ENCODE measurements at places on chromosomes 1 and 21. TPM values are rescaled to one million over a fixed set of nuclear protein-coding genes. Genes with fewer than 3 reads are reported as not detected.

Gene SLC6A9
- total RNA-seq: 12.8 TPM

GRCh38 chr1:165147799-165148198, 208.7 kb downstream of the LMX1A start:
- no peak overlapping the region for H3K27ac ChIP-seq
- no peaks in the 10 kb centered on the region for H3K36me3 ChIP-seq
- no peak for DNase-seq

DNA sequence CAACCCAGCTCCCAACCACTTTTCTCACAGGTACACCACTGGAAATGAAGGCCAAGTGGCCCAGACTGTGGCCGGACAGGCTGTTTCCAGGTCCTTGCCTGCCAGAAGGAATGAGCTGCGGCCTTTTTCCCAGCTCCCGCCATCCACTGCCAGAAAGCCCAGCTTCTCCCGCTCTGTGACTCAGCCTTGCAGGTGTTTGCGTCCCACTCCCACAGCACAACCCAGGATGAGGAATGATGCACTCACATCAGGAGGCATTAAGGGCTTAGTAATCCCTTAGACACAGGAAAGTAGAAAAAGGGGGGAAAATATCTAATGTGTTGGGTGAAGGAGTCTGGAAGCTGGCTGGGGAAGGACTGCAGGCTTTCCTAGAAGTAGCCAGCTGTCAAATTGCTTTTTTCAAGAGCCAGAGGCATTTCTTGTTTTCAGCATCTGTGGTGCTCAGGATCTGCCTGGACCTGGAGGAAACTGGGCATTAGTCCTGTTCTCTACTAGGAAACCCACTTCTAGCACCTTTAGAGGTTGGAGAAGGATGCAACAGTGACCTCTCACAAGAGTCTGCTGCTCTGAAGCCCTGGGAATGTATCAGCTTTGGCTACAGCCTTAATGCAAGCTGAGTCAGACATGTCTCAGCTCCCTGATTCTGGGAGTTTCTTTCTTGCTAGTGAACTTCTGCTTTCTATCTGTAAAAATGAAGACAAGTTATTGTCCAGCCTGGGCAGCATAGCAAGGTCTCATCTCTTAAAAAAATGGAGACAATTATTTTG, 13.2 kb upstream of the MAP1LC3C start:
- H3K4me3 ChIP-seq: no peak overlapping the region
- no peak for DNase-seq
- H3K27me3 ChIP-seq: no peaks in the 10 kb centered on the region
- H3K36me3 ChIP-seq: no peaks in the 10 kb centered on the region
- H3K27ac ChIP-seq: no peak overlapping the region

- no peaks in the 10 kb centered on the region for H3K36me3 ChIP-seq
- H3K4me1 ChIP-seq: peaks cover 5% of the 10 kb centered on the region
- H3K27me3 ChIP-seq: no peaks in the 10 kb centered on the region
- no peak for DNase-seq
- H3K27ac ChIP-seq: no peak overlapping the region
These were observed 25.1 kb downstream of the LRRC3 start for GRCh38 chr21:44480200-44481053.

Gene ZNF648
- total RNA-seq: 0.57 TPM

DNA sequence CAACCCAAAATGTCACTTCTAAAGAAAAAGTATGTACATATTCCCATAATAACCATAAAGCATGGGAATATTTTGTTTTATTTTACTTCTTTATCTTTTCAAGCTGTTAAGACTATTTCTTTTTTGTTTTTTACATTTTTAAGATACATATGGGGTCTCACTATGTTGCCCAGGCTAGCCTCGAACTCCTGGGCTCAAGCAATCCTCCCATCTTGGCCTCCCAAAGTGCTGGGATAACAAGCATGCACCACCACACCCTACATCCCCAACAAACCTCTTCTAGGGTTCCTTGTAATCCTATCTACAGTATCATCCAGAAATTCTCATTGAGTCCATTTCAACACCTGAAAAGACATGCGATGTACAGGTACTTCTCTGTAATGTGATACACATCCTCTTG, 87.5 kb downstream of the TM2D1 start:
- no peak overlapping the region for H3K4me3 ChIP-seq
- peaks cover 11% of the 10 kb centered on the region for H3K4me1 ChIP-seq
- no peaks in the 10 kb centered on the region for H3K36me3 ChIP-seq

DNA sequence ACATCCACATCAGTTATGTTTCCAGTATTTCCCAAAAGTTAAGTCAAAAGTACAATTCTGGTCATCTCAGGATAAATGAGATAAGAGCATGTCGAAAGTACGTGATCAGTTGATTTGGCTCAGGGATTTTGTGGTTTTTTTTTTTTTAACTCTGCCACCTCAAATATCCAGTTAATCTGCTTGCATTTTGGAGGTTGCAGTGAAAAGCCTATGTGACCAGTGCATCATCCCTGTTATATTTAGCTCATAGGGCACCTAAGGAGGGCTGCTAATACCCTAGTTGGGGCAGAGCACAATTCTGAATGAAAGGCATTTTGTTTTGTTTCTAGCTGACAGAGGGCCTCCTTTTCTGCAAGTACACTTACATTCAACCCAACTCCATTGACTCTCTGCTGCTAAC, 31.7 kb upstream of the RGS16 start:
- no peak for DNase-seq
- no peak overlapping the region for H3K4me3 ChIP-seq
- peaks cover 3% of the 10 kb centered on the region for H3K4me1 ChIP-seq

GRCh38 chr1:159826441-159827101, at the start of gene SLAMF8:
Gene SLAMF8, plus strand, starts transcription at chr1:159826873. Its CDS starts 26 bp downstream, at chr1:159826899.
- H3K27ac ChIP-seq: no peak within 1 kb of the TSS
- no peak within 1 kb of the TSS for H3K4me3 ChIP-seq
- H3K27me3 ChIP-seq: peaks cover 21% of the 10 kb centered on the region
- no peaks in the 10 kb centered on the region for H3K36me3 ChIP-seq

DNA sequence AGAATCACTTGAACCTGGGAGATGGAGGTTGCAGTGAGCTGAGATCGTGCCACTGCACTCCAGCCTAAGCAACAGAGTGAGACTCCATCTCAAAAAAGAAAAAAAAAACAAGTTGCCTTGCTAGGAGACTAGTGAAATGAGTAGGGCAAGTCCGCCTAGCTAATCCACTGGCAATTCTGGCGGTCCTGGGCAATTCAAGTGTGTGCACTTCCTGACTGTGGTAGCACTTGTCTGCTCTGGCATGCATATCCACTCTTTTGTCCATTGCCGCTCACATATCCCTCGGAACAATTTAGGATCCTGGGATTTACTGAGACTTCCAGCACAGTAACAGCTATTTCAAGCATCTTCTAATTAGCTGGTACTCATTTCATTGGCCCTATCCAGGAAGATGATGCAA, 426.3 kb upstream of the ADGRL2 start:
- no peaks in the 10 kb centered on the region for H3K4me1 ChIP-seq
- no peak overlapping the region for H3K27ac ChIP-seq
- H3K27me3 ChIP-seq: no peaks in the 10 kb centered on the region

GRCh38 chr1:179939941-179940340, 14.7 kb upstream of the CEP350 start:
- H3K4me1 ChIP-seq: no peaks in the 10 kb centered on the region
- no peak for DNase-seq
- no peaks in the 10 kb centered on the region for H3K27me3 ChIP-seq
- no peak overlapping the region for H3K27ac ChIP-seq

DNA sequence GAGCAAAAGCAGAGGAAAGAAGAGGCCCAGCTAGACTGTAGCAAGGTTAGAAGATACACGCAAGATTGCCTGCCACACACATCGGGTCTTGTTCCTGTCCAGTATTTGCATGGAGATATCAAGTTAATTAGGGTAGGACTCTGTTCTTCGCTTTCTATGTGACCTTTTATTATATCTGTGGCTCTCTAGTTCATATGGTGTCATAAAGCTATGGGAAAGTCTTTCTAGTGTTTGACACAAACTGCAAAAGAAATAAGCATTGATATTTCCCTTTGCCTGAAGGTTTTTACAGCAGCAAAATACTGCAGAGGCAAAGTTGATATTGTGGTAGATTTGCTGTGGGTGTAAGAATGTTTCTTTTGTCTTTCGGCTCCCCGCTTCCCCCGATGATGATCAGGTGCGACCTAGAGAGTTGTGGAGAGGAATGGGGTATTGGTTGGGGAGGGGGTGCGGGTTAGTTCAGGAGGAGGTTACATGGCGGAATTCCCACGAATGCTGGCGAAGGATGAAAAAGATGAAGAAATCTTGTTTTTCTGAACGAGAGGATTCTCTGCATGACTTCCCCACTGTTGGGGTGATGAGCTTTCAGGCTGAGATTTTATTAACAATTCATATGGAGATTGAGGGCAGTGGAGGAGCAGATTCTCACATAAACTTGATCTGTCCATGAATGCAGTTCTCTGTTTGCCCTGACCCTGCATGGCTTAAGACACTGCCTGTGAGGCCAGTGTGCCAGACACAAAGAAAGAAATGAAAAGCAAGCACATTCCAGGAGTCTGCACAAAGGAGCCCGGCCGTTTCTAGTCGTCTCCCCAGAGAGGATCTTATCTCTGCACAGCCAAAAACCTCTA, 550.2 kb downstream of the USP25 start:
- no peak overlapping the region for H3K27ac ChIP-seq
- no peaks in the 10 kb centered on the region for H3K27me3 ChIP-seq
- no peak overlapping the region for H3K4me3 ChIP-seq
- no peaks in the 10 kb centered on the region for H3K36me3 ChIP-seq

Gene ORC1
- 25.6 TPM for total RNA-seq

Gene TMEM269
- total RNA-seq: 0.34 TPM

Gene UBASH3A
- total RNA-seq: 0.07 TPM

Gene HSPB7
- total RNA-seq: 0.27 TPM

DNA sequence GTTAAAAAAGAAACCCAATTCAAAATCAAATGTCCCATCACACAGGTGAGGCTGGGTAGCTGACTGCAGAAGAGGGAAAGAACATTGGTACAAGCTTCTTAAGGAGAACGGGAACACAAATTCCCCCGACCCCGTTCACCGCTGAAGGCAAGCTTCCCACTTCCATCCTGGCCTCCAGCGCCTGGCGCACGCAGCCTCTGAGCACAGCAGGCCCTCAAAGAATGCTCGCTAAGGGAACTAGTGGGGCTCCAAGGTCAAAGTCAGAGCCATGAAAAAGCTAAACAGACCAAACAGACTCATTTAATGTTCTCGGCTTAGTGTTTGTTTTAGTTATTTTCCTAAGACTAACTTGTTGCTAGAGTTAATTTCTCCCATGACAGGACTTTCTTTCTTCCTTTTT, 63.7 kb downstream of the SIM2 start:
- H3K36me3 ChIP-seq: no peaks in the 10 kb centered on the region
- no peak for DNase-seq
- H3K4me3 ChIP-seq: no peak overlapping the region

Data from HCT116 (cell line).